ENCODE measurements at places on chromosomes 4 and X. TPM values are rescaled to one million over a fixed set of nuclear protein-coding genes. Genes with fewer than 3 reads are reported as not detected.
A peak's percentile ranks its signal among the peaks of the same experiment; 100 is the strongest.

- no peak overlapping the region for H3K27ac ChIP-seq
- no peaks in the 10 kb centered on the region for H3K36me3 ChIP-seq
- H3K4me3 ChIP-seq = no peak overlapping the region
- no peaks in the 10 kb centered on the region for H3K27me3 ChIP-seq
Observed at GRCh38 chrX:144819406-144819805, 427.9 kb upstream of the SPANXN1 start.

DNA sequence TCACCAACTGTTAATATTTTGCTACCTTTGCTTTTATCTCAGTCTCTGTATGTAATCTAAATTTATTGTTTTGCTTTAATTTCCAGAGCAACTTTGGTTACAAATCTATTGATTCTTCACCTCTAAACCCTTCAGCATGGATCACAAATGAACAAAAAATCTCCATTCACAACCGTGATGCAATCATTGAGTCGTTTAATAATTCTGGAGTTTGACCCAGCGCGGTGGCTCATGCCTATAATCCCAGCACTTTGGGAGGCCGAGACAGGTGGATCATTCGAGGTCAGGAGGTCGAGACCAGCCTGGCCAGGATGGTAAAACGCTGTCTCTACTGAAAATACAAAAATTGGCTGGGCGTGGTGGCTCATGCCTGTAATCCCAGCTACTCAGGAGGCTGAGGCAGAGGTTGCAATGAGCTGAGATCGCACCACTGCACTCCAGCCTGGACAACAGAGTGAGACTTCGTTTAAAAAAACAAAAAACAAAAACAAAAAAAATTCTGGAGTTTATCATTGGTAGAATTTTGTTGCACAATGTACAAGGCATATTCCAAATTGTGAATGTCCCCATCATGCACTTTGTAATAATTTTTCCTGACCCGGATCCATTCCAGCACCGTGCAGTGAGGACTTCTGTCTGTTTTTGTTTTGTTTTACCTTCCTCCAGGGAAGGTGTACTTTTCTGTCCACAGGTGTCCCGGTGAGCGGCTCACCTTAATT lies 2.3 kb upstream of the IDUA start:
- H3K27ac ChIP-seq = no peak overlapping the region
- H3K27me3 ChIP-seq = no peaks in the 10 kb centered on the region
- peak overlapping the region; percentile 37 for H3K4me3 ChIP-seq
- peaks cover 17% of the 10 kb centered on the region for H3K4me1 ChIP-seq
- no peaks in the 10 kb centered on the region for H3K36me3 ChIP-seq

GRCh38 chr4:151439320-151439719 lies 30.3 kb downstream of the FHIP1A start:
- peaks cover 11% of the 10 kb centered on the region for H3K27me3 ChIP-seq
- no peak overlapping the region for H3K27ac ChIP-seq
- no peak for DNase-seq

DNA sequence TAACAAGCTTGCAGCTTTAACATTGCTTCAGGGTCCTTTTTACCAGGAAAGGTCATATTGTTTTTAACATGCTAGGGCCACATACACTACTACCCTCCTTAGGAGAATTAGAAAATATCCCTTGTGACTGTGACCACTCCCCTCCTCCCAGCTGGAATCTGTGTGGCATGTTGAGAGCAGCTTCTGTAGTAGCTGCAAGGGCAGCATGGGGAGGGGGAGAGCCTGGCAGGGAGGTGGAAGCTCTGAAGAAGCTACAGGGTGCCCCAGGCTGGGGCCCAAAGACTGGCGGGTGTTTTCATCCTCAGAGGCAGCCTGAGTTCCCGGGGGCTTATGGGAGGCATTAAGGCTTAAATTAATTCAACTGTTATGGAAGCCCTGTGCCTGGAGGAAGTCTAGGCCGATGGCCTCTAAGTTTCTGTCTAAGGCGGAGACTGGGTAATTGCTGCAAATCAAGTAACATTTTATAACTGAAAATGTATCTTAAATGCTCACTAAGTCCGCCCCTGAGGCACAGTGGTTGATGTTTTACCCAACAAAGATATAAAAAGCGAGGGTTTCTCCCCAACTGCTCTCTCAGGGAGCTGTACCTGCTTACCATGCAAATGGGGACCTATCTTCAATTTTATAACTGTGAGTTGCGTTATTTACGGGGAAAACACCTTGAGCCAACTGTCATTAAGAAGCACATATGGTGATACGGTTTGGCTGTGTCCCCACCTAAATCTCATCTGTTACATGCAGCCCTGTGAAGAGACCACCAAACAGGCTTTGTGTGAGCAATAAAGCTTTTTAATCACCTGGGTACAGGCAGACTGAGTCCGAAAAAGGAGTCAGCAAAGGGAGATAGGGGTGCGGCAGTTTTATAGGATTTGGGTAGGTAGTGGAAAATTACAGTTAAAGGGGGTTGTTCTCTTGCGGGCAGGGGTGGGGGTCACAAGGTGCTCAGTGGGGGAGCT lies 37.4 kb upstream of the STS start:
- DNase-seq = no peak
- peaks cover 4% of the 10 kb centered on the region for H3K36me3 ChIP-seq
- peak overlapping the region; percentile 52 for H3K27ac ChIP-seq
- H3K27me3 ChIP-seq = no peaks in the 10 kb centered on the region

DNA sequence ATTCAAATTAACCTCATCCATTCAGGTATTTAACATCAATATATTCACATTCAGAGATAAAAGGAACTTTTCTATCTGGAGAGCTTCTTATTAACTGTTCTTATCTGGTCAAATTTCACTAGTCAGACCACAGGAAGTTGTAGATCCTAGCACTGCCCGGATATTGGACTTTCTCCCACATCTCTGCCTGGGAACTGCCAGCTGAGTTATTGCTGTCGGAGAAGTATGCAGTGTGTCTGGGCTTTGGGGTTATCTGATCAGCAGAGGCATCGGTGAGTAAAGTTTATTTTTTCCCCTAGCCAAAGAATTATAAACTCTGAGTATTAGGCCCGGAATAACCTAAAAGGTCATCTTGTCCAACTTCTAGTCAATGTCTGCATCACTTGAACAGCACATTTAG lies 45.1 kb downstream of the OR13H1 start:
- no peak for DNase-seq
- H3K27ac ChIP-seq = no peak overlapping the region
- no peaks in the 10 kb centered on the region for H3K4me1 ChIP-seq
- H3K36me3 ChIP-seq = no peaks in the 10 kb centered on the region

GRCh38 chr4:162366146-162366545 lies 202.3 kb upstream of the FSTL5 start:
- no peaks in the 10 kb centered on the region for H3K4me1 ChIP-seq
- no peak overlapping the region for H3K4me3 ChIP-seq
- no peaks in the 10 kb centered on the region for H3K36me3 ChIP-seq
- no peak for DNase-seq
- H3K27me3 ChIP-seq = no peaks in the 10 kb centered on the region

DNA sequence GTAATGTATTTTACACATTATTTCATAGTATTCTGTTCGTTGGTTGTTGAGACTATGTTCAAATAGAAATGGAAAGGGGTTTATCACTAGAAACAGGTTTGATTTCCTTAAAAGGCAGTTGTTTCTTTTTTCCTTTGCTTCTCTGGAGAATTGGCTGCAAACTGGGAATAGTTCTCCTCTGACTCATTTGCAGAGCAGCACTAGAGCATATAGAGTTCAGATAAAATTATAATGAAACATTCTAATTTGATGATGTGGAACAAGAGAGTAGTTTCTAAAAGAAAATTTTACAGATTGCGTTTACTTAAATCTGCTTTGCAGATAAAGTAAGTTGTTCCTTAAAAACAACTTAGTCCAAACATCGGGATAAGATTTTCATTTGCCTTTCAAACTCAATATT lies 29.7 kb downstream of the SYNPO2 start:
- no peak overlapping the region for H3K27ac ChIP-seq
- no peaks in the 10 kb centered on the region for H3K4me1 ChIP-seq
- H3K36me3 ChIP-seq = no peaks in the 10 kb centered on the region
- no peak overlapping the region for H3K4me3 ChIP-seq
- DNase-seq = no peak

DNA sequence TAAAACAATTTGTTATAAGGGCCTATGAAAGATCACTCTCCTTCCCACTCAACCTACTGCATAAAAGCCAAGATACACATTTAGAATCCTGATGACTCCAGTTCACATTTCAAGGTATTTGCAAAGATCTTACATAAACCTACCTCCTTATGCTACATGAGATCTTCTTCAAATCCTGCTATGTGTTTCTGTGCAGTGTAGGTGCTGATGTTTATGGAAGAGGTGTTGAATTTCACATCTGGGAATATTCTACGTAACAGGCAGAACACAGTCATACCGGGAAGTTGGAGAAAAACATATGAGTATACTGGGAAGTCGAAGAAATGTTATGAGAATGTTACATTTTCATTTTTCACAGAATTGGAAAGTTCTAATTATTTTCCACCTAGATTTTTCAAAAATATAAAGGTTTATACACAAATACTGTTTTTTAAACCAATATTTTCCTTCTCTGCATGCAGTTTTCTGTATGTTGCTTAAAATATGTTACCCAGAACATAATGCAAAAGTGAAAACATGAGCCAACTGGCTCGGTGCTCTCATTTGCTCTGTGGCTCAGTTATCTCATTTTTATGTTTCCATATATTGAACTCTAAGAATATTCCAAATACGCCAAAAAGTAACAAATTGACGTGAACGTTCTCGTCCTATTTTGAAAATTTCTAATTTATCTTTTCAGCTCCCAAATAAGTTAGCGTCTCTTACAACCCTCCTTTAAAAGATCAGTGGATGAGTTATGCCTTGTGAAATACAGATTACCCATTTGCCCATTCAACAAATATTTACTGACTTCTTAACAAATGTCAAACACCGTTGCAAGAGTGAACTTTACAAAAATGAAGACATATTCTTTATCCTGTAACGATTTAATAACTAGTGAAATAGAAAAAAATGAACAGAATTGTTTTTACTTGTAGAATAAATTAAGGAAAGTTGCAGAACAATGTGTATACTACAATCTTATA lies 899.3 kb downstream of the STIM2 start:
- H3K27me3 ChIP-seq = no peaks in the 10 kb centered on the region
- no peak overlapping the region for H3K27ac ChIP-seq
- H3K36me3 ChIP-seq = no peaks in the 10 kb centered on the region
- no peaks in the 10 kb centered on the region for H3K4me1 ChIP-seq

- peaks cover 30% of the 10 kb centered on the region for H3K27me3 ChIP-seq
- DNase-seq = no peak
- no peaks in the 10 kb centered on the region for H3K36me3 ChIP-seq
- H3K27ac ChIP-seq = no peak overlapping the region
- peaks cover 20% of the 10 kb centered on the region for H3K4me1 ChIP-seq
Observed at GRCh38 chr4:48027653-48028052, 11.1 kb downstream of the NIPAL1 start.

DNA sequence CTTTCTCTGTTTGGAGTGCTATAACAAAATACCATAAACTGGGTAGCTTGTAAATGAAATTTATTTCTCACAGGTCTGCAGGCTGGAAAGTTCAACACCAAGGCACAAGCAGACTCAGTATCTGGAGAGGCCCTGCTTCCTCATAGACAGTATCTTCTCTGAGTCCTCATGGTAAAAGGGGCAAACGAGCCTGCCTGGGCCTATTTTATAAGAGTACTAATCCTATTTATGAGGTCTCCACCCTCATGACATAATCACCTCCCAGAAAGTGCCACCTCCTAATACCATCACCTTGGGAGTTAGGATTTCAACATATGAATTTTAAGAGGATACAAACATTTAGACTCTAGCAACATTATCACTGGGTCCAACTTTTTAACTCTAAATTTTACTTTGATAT lies 200.3 kb downstream of the STPG2 start:
- DNase-seq = no peak
- H3K27me3 ChIP-seq = no peaks in the 10 kb centered on the region
- H3K4me3 ChIP-seq = no peak overlapping the region
- H3K4me1 ChIP-seq = no peaks in the 10 kb centered on the region
- no peaks in the 10 kb centered on the region for H3K36me3 ChIP-seq

DNA sequence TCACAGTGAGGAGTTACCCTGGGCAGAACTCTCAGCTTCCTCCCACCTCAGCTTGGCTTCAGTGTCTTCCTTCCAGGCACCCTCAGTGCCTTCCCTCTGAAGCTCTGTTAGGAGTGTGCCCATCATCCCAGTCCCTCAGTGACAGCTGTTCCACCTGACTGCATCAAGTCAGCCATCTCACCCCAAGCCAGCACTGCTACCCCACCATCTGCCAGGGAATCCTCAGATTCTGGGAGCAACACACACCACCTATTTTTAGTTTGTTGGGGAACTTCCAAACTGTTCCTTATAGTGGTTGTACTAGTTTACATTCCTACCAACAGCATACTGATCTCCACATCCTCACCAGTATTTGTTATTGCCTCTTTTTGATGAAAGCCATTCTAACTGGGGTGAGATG lies 182.9 kb downstream of the RELL1 start:
- H3K27me3 ChIP-seq = peaks cover 2% of the 10 kb centered on the region
- H3K4me3 ChIP-seq = no peak overlapping the region
- no peak overlapping the region for H3K27ac ChIP-seq
- H3K36me3 ChIP-seq = no peaks in the 10 kb centered on the region
- no peaks in the 10 kb centered on the region for H3K4me1 ChIP-seq

- H3K27me3 ChIP-seq = no peaks in the 10 kb centered on the region
- H3K4me3 ChIP-seq = peak overlapping the region; percentile 98
- H3K27ac ChIP-seq = peak overlapping the region; percentile 86
- peak; percentile 19 for DNase-seq
Observed at GRCh38 chr4:70688795-70689231, 481 bp downstream of the UTP3 start.

DNA sequence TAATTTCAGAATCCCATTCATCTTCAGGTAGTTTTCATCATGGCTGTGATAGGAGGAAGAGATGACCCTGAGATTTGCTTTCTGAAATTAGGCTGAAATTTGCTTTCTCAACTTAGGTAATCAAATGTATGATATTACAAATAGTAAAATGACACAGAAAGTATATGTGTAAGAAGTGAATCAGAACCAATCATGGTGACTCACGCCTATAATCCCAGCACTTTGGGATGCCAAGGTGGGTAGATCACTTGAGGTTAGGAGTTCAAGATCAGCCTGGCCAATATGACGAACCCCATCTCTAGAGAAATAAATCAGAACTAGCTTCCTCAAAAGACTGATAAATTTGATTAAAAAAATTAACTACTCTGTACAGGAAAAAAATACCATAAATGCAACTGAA lies 555.4 kb downstream of the STPG2 start:
- H3K27me3 ChIP-seq = no peaks in the 10 kb centered on the region
- no peak overlapping the region for H3K4me3 ChIP-seq
- no peak overlapping the region for H3K27ac ChIP-seq
- H3K4me1 ChIP-seq = no peaks in the 10 kb centered on the region

DNA sequence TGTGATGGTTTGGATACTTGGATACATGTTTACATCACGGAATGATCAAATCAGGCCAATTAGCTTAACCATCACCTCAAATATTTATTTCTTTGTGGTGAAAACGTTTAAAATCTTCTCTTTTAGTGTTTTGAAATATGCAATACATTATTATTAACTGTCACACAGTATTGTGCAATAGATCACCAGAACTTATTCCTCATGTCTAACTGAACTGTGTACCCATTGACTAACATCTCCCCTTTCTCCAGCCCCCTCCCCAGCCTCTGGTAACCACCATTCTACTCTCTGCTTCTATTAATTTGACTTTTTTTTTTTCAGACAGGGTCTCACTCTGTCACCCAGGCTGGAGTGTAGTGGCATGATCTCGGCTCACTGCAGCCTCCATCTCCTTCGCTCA lies 471.9 kb downstream of the BCOR start:
- DNase-seq = no peak
- H3K36me3 ChIP-seq = peaks cover 4% of the 10 kb centered on the region
- no peak overlapping the region for H3K4me3 ChIP-seq
- no peak overlapping the region for H3K27ac ChIP-seq
- no peaks in the 10 kb centered on the region for H3K27me3 ChIP-seq
- peaks cover 14% of the 10 kb centered on the region for H3K4me1 ChIP-seq

Gene ZCCHC12
- total RNA-seq = 0.07 TPM

Gene XPNPEP2
- 0.16 TPM for total RNA-seq

Gene ZNF518B
- 22.9 TPM for total RNA-seq

Gene VAMP7
- total RNA-seq = 31.0 TPM

Gene PRKG2
- total RNA-seq = 0.43 TPM

Gene ZNF711
- total RNA-seq = 0.48 TPM
